Bronchial epithelial cell (primary cell): ENCODE measurements at places on chromosomes 6 and 20.

DNA sequence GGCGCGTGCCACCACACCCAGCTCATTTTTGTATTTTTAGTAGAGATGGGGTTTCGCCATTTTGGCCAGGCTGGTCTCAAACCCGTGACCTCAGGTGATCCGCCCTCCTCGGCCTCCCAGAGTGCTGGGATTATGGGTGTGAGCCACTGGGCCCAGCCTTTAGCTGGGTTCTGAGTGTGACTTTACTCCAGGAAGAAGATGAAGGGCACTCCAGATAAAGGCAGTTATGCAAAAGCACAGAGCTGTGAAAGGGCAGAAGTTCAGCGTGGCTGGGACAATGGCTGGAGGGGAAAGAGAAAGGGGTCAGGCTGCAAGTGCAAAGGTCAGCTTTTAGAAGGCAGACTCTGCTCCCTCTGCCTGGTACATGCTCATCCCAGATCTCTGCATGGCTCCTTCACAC, 39.7 kb downstream of the MAP3K5 start:
- DNase-seq, result no peak

GRCh38 chr6:163554663-163555062, 140.1 kb downstream of the QKI start:
- DNase-seq, result peak; percentile 39

DNA sequence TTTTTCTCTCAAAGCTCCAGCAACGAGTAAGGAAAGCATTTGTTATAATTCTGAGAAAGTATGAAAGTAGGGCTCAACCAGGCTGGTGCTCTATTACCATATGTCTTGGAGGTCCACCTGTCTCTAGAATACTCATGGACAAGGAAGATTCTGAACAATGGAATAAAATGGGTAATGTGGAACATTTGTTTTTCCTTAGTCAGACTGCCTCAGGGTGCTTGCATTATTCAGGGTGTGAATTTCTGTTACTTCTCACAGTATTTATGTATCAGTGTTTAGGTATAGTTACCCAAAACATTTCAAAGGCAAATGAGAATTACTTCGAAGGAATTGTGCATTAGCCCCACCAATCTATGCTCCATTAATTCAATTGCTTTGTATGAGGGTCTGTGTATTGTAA, 586.2 kb upstream of the CITED2 start:
- peak; percentile 43 for DNase-seq

DNA sequence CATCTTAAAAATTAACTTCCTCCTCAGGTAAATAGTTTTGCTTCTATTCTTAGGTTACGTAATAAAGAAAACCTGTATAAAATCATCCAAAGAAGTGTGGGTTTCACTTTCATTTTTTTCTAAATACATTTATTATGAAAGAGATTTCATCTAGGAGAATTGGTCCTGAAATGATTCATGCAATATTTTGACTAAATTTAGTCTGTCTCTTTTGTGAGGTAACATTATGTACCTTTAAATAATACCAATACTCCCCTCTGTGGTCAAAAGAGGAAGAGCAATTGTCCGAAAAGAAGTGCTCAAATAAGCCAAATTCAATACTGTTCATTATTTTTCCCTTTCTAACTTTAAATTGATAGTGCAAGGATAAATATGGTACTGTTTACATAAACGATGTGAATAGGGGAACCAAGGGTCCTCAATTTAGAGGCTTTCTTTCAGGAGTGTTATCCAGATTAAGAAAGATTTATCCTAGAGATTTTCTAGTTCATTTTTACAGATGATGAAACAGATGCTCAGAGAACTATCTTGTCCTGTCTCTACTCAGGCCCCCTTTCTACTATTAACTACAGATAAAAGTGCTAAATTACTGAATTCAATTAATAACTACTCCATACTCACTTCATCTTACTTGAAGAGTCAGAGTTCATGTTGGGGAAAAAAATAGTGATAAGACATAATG, 26.2 kb downstream of the CYP39A1 start:
- peak; percentile 53 for DNase-seq

DNA sequence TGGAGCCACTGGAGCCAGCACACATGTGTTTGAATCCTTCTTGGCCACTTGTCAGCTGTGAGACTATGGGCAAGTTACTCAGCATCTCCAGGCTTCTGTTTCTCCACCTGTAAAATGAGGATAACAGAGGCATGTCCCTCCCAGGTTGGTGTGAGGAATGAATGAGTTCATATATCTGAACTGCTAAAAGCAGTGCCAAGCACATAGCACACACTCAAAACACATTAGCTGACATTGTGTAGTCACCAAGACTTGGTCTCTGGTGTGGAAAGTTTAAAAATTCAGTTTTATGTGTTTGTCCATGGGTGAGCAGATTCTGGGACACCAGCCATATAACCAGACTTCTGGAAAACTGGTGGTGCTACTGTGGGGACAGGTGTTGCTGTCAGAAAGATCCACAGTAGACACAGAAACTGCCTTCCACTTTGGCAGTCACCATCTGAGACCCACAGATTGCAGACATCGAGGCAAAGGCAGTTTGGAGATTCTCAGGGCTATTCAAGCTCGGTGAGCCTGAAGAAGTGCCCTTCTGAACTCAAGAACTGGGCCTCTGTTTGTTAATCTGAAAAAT, 115.8 kb downstream of the MRPL14 start:
- no peak for DNase-seq

- DNase-seq, result no peak
These were observed 646.0 kb upstream of the MARCKS start for GRCh38 chr6:113211170-113211569.

- no peak for DNase-seq
These were observed 41.2 kb upstream of the ENPP1 start for GRCh38 chr6:131766631-131767030.

- DNase-seq, result peak; percentile 32
These were observed 119.5 kb downstream of the PLEKHG1 start for GRCh38 chr6:150719099-150719766.

- no peak for DNase-seq
These were observed 22.6 kb downstream of the DYNLT1 start for GRCh38 chr6:158621694-158622544.

DNA sequence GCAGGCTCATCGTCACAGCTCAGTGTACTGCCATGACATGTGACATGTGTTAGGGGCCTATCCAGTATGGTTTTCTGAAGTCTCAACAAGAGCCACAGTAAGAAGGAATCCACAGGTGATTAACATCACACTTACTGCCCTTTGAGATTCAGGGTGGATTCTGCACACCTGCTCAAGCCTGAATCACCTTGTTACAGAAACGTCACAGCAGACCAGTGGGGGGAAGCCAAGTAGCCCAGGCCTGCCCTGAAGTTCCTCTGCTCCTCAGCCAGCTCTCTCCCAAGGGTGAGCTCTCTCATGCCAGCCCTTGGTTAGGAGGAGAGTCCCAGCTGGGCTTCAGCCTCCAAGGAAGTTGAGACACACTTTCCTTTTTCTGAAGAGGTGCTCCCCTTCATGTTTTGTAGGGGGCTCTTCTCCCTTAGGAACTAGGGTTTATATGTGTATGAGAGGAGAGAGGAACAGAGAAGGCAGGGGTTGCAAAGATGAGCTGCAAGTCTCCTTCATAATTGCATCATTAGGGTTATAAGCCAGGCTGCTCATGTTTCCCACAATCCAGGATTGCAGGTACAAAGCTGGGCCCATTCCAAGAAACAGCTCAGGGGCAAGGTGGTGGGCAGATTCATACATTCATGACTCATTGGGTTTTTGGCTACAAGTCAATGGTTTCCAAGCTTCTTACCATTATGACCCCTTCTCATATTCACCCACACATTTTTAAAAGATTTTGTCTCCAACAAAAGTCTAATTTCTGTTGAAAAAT, 11.6 kb downstream of the GSS start:
- peak; percentile 96 for DNase-seq

GRCh38 chr6:110597761-110598160, 121.3 kb upstream of the SLC22A16 start:
- DNase-seq, result no peak
